ENCODE measurements at places on chromosomes 4 and X.

- no peak for DNase-seq
These were observed 227.3 kb upstream of the ZC4H2 start for GRCh38 chrX:65203545-65203944.

DNA sequence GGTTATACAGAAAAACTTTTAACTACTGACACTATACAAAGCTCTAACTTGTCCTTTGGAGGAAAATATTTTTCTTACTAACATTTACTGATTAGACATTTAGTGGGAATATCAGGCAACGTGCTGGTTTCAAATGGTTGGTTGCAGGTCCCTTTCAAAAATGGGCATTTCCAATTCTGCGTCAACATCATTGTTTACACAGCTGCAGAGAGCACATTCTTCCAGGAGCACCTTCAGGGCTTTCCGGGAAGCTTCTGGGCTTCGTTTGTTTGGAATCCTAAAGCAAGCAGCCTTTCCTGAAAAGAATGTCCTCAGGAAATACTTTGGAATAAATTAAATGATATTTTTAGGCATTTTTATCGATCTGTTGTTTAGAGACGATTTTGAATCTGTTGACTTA is 289.7 kb downstream of the TRIML1 start:
- DNase-seq: no peak

DNA sequence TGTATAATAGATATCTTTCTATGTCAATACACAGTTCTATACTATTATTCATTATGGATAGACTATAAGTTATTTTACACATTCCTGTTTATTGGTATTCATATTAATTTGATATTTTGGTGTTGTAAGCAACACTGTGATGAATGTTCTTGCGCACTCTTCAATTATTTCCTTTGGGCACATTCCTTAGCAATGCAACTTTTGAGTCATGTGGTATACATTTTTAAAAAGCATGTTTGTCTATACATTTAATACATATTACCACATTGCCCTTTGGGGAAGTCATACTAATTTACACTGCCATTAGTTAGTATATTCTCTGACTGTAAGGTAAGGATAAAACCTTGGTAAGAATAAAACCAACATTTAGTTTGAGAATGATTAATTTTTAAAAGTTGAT is 21.0 kb downstream of the FRAS1 start:
- DNase-seq: no peak

GRCh38 chrX:134732152-134732551 is 73.9 kb upstream of the PLAC1 start:
- no peak for DNase-seq

GRCh38 chr4:98939438-98939837 is 10.5 kb upstream of the EIF4E start:
- no peak for DNase-seq

GRCh38 chr4:74716436-74716765 is 77.9 kb downstream of the BTC start:
- no peak for DNase-seq

DNA sequence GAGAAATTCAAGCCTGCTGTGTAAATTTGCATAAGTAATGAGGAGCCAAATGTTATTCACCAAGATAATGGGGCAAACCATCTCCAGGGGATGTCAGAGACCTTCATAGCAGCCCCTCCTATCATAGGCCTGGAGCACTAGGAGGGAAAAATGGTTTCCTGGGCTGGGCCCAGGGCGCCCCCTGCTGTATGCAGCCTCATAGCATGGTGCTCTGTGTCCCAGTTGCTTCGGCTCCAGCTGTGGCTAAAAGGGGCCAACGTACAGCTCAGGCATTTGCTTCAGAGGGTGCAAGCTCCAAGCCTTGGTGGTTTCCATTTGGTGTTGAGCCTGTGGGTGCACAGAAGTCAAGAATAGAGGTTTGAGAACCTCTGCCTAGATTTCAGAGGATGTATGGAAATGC is 859.3 kb downstream of the RPA4 start:
- no peak for DNase-seq

DNA sequence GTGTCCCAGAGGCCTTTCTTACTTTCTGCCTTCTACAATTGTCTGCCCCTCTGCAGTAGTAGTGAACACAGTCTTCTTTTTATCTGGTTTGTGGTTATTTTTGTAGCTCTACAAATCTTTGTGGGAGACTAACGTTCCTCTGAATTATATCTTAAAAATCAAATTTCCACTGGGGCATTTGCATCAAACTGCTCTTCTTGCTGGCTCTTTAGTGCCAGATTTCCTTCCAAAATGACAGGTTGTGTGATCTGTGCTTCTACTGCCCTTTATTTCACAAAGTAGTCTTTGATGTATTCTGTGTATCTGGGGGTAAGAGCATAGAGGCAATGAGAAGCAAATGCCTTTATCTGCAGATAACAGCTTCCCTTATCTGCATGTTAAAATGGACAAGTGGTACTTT is 34.5 kb downstream of the TSPAN7 start:
- DNase-seq: no peak

GRCh38 chr4:153623491-153623890 is 60.6 kb upstream of the TLR2 start:
- no peak for DNase-seq

- no peak for DNase-seq
These were observed 212.3 kb upstream of the FGF13 start for GRCh38 chrX:138923805-138924204.

- DNase-seq: no peak
These were observed 306.7 kb upstream of the MAOA start for GRCh38 chrX:43349363-43349762.

- no peak for DNase-seq
These were observed 74.7 kb upstream of the IL13RA1 start for GRCh38 chrX:118652717-118653116.

DNA sequence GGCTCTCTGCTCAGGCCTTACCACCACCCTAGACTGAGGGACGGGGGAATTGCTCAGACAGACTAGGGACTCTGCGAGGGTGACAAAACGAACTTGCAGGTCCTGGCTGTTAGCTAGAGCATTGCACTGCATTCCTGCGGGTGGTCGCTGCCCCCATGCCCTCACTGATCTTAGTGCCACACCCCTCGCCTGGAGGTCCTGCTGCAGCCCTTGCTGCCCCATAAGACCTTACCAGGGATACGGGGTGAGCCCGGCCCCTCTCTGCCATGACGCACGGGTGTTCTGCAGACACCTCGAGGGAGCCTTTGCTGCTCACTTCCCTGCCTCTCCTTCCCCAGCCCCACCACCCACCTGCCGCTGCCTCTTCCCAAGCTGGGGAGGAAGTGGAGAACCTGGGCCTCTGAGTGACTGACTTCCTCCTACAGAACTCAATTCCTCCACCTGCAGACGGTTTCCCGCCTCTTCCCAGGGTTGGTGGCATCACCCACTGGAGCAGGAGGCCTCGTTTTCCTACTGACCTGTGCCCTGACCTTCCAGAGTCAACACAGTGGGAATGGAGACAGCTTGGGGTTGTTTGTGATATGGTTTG is 19.8 kb upstream of the TBC1D14 start:
- DNase-seq: no peak

GRCh38 chrX:79601341-79602131 is 234.4 kb upstream of the ITM2A start:
- DNase-seq: no peak

- DNase-seq: no peak
These were observed 37.8 kb downstream of the NALF2 start for GRCh38 chrX:69541956-69542355.

DNA sequence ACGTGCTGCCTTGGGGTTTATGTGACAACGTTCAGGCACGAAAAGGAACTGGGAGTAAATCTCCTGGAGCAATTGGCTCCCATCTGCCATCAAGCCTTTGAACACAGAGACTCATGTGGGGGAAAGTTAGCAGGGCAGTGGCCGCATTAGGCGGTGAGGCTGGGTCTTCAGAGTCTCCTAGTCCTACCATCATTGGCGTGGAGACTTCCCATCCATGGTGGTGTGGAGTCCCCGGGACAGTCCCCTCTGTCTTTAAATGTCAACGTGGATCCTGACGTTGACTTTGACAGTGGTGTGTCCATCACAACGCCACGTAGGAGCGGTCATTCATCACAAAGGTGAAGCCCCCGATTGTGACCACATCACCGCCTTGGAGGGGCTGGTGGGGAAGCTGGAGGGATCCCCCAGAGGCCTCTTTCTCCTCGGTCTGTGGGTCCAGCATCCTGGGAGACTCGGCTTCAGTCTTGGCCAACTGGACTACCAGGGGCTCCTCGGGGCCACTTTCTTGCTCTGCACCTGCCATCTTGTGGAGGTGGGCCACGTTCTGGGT is 21.8 kb downstream of the CRLF2 start:
- DNase-seq: no peak

GRCh38 chr4:70722199-70722791 is 531 bp downstream of the RUFY3 start:
- DNase-seq: no peak

DNA sequence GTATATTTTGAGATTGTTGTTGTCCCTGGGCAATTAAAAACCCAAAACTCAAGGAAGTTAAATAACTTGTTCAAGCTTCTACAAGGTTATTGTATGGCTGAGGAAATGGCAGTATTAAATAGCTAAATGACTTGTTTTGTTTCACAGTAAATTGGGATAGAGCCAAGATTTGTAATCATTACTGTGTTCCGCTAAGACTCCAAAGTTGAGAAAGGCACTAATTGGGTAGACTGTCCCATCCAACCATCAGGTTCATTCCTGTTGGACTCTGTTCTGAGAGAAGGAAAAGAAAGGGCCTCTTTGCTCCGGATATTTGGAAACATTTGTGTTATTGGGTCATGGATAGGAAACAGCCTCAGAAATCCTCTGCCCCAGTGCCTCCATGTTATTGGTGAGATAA is 82.2 kb downstream of the DCLK2 start:
- no peak for DNase-seq

GRCh38 chrX:7202206-7202605 is 54.3 kb upstream of the PUDP start:
- DNase-seq: no peak

GRCh38 chrX:44178274-44179053 is 165.0 kb downstream of the EFHC2 start:
- DNase-seq: no peak

DNA sequence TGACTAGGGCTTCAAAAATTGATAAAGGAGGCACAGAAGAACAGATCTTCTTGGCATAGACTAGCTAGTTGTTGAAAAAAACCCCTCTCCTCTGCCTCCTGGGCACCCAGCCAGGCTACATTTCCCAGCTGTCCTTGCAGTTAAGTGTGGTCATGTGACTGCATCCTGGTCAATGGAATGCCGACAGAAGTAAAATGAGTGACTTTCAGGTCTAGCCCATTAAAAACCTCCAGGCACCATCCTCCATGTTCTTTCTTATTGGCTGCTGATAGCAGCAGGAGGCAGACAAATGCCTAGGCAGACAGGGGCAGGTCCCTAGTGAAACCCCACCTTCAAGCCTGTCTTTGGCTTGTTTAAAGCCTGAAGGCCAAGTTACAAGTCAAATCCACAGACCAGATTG is 35.3 kb downstream of the ATXN3L start:
- no peak for DNase-seq

DNA sequence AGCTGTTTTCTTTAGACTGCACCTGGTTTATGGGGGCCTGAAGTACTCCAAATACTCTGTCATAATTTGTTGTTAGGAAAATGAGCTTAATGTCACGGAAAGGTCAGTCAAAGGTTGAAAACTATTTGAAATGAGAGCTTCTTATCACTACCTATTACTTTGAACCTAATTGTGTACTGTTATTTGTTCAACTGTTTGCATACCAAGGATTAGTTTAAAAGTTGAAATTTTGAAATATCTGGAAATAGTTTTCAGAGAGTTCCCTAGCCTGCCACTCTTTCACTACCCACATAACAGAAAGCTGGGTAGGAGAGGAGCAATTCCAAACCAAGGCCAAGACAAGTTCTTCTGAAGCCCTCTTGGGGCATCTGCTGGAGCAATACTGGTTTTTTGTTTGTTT is 28.0 kb upstream of the AP1AR start:
- no peak for DNase-seq

- no peak for DNase-seq
These were observed 179.0 kb downstream of the KCNIP4 start for GRCh38 chr4:21769404-21770147.

- DNase-seq: no peak
These were observed 494.1 kb downstream of the CENPC start for GRCh38 chr4:67051000-67051789.

DNA sequence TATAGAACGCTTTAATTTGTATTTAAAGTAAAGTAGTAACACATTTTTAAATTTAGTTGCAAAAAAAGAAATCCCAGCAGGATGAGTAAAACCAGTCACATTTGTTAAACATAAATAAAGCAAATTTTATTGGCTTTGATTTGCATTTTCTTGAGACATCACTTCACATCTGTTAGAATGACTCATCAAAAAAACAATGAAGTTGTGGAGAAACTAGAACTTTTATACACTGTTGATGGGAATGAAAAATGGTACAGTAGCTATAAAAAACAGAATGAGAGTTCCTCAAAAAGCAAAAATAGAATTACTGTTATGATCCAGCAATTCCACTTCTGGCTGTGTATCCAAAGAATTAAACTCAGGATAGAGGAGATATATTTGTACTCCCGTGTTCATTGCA is 454.0 kb upstream of the KLHL4 start:
- no peak for DNase-seq

DNA sequence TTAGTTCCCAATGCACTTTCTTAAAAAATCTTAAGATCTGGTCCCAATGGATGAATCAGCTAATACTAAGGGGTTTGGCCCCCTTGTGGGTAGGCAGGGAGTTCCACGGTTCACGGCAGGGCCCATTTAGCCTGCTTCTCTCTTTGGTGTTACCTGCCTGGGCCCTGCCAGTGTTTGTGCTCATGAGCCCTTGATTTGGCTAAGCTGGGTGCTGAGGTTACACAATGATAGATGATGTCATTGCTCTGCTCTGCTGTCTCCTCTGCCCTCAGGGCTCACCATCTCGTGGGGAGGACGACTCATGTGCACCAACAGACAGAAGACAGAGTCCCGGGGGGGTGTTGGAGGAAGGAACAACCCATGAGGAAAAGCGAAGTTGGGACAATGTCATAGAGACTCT is 24.4 kb downstream of the RTL5 start:
- no peak for DNase-seq

DNA sequence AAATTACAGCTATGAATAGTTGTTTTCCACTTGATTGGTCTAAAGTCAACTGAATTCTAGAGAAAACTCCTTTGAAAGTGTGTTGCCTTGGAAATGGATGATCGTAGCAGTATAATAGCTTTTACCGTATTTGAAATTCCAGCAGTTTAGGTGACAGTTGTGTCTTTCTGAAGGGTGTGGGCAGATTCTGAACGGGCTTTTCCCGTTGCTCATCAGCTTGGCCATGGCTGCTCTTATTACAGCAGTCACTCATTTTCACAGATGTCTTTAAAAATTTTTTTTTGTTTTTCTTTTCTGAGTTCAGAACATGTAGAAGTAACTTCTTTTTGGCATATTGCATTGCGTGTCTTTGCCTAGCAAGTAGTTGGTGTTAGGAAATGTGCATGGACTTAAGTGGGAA is 69.6 kb upstream of the SLC4A4 start:
- no peak for DNase-seq

GRCh38 chr4:94228493-94229216 is 21.0 kb downstream of the SMARCAD1 start:
- DNase-seq: no peak

GRCh38 chr4:106852426-106852825 is 183.7 kb downstream of the DKK2 start:
- no peak for DNase-seq

Measured in stimulated activated CD8-positive, alpha-beta memory T cell treated with anti-CD3 and anti-CD28 coated beads, Interleukin-7, amount 100 ng/mL, for 1 hour (primary cell).